ENCODE measurements at places on chromosomes 5 and 9.

GRCh38 chr5:38184627-38185026 lies 73.7 kb upstream of the EGFLAM start:
- DNase-seq = no peak

DNA sequence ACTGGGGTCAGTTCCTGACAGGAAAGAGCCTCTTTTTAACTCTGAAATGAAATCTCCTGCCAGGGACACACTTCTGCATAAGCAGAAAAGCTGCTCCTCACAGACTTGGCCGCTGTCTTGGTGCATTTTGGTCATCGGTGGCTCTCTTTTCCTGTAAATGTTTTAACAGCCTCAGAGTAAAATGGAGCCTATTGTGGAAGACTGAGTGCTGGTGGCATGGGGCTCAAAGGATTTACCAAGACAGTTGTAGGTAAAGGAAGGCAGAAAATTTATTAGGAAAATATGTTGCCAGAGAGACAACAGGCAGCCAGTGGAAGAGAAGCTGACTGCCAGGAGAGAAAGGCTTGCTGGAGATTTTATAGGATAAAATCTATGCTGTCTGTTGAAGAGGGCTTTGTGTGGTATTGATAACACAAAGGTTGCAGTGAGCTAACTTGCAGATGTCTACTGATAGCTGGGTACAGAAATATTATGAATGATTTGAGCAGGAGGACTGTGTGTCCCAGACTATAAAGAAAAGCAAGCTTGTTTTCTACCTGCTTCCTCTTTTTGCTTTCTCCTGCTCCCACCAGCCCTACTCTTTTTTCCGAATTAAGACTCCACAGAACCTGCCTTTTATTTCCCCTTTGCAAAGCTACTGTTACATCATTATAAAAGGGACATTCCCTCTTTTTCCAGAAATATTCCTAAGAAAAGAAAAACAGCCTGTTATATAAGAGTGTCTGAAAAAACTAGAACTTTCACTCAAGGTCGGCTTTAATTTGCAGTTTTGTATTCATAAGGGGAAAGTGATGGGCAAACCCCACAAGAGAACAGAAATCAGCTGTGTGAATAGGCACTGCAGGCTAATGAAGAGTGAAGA lies 27.9 kb upstream of the IFNA14 start:
- no peak for DNase-seq

DNA sequence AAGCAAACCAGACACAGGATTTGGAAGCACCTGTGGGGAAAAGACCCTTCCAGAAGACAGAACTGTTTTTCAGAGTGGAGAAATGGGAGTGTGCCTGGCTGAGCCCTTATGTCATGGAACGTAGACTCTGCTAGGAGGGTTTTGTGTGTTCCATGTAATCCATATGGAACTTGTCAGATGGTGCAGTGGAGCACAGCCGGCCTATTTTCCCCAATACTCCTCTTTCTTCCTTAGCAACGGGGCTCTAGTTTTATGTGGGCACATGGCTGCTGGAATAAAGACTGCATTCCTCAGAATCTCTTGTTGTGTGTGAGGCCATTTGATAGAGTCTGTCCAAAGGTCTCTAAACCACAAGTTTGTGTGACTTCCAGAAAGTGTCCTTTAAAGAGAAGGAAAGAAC lies 284.0 kb downstream of the DRD1 start:
- no peak for DNase-seq

GRCh38 chr5:65722575-65723403 lies 784 bp downstream of the NLN start:
- no peak for DNase-seq

DNA sequence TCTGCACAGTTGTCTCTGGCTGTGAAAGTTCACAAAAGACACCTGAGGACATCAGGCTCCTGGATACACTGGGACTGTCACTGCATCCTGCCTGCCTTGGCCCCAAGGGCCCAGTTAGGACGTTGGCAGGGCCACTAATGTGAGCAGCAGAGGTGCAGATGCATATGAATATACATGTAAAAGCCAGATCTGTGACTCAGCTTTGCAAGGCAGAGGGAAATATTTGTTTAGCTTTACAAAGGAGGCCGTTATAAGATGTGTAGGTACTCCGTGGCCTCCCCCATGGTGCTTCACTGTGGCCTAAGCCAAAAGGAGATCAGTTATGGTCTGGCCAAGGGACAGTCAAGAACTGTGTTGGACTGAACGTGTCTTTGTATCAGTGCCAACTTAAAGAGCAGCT lies 4.1 kb upstream of the C1QTNF3 start:
- no peak for DNase-seq
